Suppressor macrophage treated with lipopolysaccharide for 4 hours (primary cell): ENCODE measurements at places on chromosomes 4 and X.

GRCh38 chr4:189071241-189071640 is 869.4 kb upstream of the FRG1 start:
- no peak for DNase-seq

DNA sequence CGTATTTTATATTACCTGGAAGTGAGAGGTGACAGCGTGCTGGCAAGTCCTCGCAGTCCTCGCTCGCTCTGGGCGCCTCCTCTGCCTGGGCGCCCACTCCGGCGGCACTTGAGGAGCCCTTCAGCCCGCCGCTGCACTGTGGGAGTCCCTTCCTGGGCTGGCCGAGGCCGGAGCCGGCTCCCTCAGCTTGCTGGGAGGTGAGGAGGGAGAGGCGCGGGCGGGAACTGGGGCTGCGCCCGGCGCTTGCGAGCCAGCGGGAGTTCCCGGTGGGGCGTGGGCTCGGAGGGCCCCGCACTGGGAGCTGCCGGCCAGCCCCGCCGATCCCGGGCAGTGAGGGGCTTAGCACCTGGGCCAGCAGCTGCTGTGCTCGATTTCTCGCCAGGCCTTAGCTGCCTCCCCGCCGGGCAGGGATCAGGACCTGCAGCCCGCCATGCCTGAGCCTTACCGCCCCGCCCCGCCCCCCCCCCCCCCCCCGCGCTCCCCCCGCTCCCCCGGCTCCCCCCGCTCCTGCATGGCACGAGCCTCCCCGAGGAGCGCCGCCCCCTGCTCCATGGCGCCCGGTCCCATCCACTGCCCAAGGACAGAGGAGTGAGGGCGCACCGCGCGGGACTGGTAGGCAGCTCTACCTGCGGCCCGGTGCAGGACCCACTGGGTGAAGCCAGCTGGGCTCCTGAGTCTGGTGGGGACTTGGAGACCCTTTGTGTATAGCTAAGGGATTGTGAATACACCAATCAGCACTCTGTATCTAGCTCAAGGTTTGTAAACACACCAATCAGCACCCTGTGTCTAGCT is 298.9 kb upstream of the MAGEB16 start:
- no peak for DNase-seq

- DNase-seq = no peak
Measured at GRCh38 chr4:93983140-93983539, 154.6 kb downstream of the ATOH1 start.

DNA sequence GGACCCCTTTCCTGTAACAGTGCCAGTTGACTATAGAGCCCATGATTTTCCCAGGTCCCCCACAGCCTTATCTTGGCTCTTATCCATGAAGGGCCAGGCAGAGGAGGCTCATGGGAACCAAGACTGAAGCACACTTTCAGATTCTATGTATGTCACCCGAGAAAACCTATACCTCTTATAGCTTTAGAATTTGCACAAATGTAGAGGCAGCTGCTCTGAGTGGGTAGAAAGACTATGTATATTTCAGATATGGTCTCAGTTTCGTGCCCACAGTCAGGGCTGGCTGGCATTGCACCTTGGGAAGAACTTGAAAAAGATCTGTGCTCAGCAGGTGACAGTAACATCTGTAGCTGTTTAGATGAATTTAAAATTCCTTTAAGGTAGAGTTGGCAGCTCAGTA is 8.3 kb upstream of the LNX1 start:
- no peak for DNase-seq

GRCh38 chrX:17655211-17656034 is 81.9 kb upstream of the SCML1 start:
- DNase-seq = peak; percentile 13

- no peak for DNase-seq
Measured at GRCh38 chrX:5979338-5979737, 249.3 kb downstream of the NLGN4X start.

DNA sequence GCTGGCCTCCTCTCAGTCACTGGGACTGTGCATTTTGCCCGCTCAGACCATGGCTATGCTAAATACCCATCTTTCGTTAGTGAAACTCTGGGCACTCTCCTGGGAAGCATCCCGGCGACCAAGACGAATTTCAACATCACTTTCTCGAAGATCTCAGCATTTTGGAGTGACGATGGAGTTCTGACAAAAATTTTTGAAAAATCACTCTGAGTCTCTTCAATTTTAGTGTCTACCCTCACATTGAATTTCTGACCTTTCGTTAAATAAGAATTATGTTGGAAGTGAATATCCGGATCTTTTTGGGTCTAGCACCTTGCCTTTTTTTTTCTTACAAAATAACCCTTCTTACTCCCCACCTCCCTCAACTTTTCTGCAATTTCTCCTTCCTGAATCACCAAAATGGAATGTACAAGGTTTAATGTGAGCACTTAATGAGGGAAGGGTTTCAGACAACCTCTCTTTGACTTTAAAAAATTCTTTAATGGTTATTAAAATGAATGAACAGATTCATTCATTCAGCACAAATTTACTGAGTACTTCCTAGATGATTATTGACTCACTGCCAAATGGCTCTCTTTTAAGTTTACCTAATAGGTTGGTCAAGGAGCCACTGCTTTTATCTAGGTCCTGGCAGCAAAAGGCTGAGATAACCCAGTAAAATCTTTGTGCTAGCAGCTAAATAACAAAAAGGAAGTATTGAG is 746 bp upstream of the AADAT start:
- no peak for DNase-seq

DNA sequence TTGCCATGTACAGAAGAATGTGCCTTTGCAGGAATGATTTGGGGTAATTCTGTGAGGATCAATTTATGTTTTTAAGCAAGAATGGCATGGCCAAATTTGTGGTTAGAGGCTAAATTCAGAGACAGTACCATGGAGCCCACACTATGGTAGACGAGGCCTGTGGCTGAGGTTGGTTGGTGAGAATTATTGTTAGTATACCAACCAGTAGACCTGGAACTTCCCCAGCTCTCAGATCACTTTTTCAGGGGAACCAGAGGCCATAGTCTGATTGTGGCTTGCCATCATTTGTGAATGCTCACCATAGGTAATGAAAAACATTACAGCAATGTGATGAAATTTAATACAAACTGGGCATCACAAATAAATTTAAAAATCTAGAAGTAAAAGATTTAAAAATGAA is 56.3 kb downstream of the SHISA3 start:
- no peak for DNase-seq

GRCh38 chr4:75995727-75996126 is 5.0 kb upstream of the SDAD1 start:
- peak; percentile 86 for DNase-seq

- no peak for DNase-seq
Measured at GRCh38 chrX:134670134-134670924, 12.1 kb upstream of the PLAC1 start.

DNA sequence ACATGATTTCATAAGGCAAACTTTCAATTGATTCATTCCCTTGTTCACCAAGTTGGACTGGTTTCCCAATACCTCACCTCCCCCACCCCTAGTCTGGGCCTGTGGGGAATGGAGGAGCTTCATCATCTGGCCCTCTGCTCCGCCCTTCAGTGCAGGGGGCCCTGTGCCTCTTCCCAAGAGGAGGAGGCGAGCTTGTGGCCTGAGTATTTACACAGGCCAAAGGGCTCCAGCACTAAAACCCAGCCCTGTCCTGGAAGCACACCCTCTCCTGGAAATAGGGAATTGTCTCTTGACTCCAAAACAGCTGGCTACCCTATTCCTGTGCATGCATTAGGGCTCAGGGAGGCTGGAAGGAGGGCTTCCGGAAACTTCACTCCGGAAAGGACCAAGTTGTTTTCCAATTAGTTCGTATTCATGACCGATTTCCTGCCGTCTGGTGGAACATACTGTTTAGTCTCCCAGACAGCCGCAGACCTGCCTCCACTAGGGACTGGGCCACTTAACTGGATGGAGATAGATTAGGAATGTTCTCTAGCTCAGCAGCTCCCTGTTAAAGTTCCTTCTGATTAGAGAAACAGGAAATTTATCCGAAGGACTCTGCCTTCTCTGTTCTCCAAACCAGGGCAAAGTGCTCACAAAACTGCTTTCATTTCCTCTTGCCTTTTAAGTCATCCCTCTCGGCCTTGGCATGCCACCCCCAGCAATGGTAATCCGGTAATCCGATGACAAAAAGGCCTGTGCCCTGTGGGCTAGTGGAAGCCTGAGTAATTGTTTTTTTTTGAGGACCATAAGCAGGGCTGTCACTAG is 5.8 kb downstream of the SRPX2 start:
- DNase-seq = peak; percentile 81

DNA sequence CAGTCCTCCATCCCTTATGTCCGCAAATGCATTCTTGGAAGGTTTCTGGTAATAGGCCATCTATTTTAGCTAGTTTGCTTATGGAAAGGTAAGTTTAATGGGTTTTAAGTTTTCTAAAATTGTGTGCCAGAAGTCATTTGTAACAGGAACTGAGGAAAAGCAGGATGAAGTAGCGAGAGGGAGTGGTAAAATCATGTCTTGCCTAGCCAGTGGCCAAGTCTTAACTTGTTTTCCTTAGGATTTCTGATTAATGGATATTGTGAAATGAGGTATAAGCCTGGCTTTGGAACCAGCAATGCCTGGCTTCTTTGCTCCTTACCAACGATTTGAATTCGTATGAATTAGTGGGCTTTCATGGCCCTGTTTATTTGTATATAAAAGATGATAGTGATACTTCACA is 7.3 kb downstream of the SEC24B start:
- no peak for DNase-seq

GRCh38 chrX:109632906-109633504 is 8.0 kb upstream of the KCNE5 start:
- DNase-seq = no peak

DNA sequence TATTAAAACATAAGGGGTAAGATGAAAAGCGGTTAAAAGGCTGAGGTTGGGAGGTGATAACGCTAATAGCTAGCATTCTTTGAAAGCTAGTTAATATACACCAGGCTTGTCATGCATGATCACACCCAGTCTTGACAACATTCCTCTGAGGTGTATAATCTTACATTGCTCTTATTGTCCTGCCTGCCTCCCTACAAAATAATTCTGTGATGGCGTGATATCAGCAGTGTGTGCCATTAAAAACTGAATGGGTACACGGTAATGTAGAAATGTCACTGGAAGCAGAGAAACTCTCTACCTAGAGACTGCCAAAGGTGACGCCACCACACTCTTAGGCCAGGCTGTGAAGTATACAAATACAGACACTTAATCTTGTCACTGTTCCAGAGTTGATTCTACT is 68.1 kb downstream of the DIAPH2 start:
- DNase-seq = no peak
